ENCODE measurements at places on chromosomes 12 and 14.

- DNase-seq = no peak
These were observed 62.7 kb downstream of the KIF26A start for GRCh38 chr14:104201063-104201462.

DNA sequence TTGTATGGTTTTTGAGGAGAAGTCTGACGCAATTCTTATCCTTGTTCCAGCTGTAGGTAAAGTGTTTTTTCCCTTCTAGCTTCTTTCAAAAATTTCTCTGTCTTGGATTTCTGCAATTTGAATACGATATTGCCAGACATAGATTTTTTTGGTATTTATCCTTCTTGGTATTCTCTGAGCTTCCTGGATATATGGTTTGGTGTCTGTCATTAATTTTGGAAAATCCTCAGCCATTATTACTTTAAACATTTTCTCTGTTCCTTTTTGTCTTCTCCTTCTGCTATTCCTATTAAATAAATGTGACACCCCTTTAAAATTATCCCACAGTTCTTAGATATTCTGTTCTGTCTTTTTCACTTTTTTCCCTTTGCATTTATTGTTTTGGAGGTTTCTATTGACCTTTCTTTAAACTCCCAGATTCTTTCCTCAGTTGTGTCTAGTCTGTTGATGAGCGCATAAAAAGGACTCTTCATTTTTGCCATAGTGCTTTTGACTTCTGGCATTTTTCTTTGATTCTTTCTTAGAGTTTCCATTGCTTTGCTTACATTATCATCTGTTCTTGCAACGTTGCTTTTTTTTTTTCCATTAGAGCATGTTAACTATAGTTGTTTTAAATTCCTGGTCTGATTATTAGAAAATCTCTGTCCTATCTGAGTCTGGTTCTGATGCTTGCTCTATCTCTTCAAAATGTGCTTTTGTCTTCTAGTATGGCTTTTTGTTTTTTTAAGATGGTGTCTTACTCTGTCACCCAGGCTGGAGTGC is 129.1 kb downstream of the MSRB3 start:
- DNase-seq = no peak

DNA sequence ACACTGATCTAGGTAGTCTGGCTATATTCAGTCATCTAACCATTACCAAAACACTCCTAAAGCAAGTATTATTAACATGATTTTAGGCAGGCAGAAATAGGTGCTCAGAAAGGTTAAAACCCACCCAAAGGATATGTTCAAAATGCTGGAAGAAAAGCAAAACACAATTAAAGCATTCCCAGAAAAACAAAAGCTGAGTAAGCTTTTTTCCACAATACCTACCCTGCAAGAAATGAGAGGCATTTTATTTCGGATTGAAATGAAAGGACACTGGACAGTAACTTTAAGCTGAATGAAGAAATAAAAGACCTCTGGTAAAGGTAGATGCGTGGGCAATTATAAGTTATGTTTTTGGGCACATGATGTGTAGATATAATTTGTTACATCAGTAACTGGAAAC is 8.2 kb downstream of the SERPINA6 start:
- DNase-seq = no peak

DNA sequence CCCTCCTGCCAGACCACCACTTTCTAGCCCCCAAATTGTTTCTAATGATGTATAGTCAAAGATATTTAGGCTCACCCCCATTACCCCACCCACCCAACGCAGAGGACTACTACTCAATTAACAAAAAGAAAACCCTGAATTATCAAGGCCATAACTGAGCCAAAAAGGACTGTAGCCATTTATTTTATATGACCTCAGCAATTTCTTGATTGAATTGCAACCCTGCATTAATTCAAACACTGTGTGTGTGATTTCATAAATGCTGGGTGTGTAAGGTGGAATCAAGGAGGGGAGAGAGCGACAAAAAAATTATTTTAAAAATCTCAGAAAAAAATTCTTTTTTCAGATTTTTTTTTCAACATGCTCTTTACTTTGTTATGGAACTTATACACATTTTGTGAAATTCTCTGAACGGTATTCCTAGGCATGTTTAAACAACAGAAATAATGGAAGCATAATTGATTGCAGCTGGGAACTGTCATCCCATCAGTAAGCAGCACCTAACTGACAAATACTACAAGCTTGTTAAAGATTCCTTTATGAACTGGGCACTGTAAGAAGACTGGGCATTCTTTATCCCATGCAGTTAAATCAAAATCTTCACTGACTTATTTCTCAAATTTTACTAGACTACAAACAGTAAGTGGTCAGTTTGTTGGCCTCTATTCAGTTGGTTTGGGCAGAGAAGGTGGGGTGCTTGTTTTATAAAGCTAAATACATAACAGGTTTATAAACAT is 179.1 kb downstream of the SOX5 start:
- no peak for DNase-seq

DNA sequence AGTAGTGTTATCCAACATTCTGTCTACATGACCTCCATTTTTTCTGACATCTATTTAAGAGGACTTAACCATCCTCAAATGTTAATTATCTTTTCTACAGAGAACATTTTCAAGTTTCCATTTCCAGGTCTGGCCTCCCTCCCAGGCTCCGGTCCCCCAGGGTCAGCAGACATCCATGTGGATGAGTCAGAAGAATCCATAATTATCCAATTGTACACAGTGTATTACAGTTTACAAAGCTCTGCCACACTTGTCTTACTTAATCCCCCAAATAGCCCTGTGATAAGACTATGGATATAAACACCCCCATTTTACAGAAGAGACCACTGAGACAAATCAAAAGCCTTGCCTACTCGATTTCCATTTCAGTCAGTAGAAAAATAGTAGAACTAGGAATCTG is 65.0 kb downstream of the SLC8A3 start:
- no peak for DNase-seq

DNA sequence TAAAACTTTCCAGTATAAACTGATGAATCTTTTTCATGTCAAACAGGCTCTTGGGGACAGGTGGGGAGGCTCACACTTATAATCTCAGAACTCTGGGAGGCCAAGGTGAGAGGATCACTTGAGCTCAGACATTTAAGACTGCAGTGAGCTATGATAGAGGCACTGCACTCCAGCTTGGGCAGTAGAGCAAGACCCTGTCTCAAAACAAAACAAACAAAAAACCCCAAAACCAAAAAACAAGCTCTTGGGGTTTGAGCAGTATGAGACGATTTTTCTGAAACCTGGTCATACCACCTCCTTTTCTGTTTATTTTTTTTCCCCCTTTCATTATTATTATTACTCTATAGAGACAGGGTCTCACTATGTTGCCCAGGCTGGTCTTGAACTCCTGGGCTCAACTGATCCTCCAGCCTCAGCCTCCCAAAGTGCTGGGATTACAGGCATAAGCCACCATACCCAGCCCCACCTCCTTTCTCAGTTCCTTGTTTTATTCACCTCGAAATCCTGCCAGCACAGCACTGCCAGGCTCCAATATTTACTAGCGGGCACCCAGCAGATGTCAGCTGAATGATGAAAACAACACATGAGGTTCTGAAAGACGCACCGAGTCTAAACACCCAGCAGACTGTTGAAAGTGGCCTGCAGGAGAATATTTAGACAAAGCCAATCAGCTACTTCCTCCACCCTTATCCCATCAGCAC is 19.5 kb upstream of the CDK17 start:
- no peak for DNase-seq

- DNase-seq = no peak
These were observed 124.4 kb downstream of the RIMBP2 start for GRCh38 chr12:130591736-130592135.

DNA sequence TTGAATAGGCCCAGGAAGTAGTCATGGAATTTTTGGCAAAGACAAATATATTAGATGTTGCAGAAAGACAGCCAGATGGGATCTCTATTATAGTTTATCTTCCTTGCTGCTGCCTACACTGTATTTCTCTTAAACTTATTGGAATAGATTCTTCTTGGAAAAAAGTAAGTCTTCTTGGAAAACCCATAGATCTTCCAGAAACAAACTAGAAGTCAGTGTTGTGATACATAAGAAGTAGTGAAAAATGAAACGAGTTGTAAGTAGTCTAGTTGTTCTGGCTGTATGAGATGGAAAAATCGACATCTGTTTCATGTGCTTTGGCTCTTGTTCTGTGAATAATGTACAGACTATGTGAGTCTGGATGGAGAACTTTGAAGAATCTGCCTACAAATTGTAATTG is 29.0 kb downstream of the GLIPR1L2 start:
- no peak for DNase-seq

DNA sequence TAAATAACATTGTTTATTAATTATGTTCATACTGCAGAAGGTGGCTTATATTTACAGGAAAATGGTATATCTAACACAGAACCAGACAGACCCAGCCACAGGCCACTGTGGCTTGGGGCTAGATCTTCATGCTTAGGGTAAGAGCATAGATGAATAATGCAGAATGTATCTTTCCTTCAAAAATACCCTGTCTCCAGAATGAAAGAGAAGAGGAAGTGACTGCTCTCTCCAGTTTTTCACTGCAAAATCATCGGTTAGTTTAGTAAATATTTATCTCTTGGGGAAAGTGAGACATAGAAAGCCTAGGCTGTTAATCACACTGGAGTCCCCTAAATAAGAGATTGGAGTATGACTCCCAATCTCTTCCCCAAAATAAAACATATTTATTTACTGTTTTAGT is 453.7 kb downstream of the NAV3 start:
- DNase-seq = no peak

- DNase-seq = peak; percentile 83
These were observed 123.3 kb downstream of the KCNC2 start for GRCh38 chr12:75086091-75087038.

DNA sequence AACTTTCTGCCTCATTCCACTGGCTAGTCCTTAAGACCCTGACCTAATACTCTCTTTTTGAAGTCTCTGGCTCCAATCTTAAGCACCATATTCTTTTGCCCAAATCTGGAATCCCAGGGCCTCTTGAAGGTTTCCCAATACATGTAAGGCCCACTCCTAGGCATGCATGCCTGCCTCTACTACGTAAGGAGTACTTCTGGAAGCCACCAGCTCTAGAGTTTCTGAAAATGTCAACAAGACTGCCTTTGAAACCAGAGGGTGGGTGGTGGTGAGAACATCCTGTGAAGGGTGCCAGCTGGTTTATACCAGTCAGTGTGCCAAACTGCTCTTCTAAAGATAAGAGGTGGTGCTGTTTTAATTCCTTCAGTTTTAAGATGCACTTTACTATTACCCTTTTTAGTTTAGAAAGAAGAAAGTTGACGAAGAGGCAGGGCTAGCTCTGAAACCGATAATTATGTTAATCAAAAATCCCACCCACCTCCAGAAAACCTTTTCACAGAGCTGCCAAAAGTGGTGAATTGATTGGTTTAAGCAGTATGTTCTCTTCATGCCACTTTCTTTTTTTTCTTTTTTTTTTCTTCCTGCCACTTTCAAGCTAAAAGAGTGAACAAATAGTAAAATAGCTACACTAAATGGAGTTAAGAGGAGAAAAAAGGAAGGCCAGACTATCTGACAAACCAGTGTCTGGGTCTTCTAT is 8.7 kb upstream of the WDR89 start:
- DNase-seq = no peak

GRCh38 chr14:67556671-67557070 is 23.6 kb downstream of the PLEKHH1 start:
- DNase-seq = no peak
